ENCODE measurements at places on chromosomes 11 and 22. TPM values are rescaled to one million over a fixed set of nuclear protein-coding genes. Genes with fewer than 3 reads are reported as not detected.

The GDPD5 gene
- total RNA-seq = 2.2 TPM

The SMCO4 gene
- total RNA-seq = 5.2 TPM

The NAGA gene
- total RNA-seq = 45.7 TPM

The RFPL3 gene
- total RNA-seq = not detected

The IRAG1 gene
- 8.6 TPM for total RNA-seq

The ABCC8 gene
- not detected for total RNA-seq

The SLN gene
- total RNA-seq = not detected

The MMP13 gene
- total RNA-seq = not detected

The ALDH3B1 gene
- 34.4 TPM for total RNA-seq
